ENCODE measurements at places on chromosomes 12 and 14.

DNA sequence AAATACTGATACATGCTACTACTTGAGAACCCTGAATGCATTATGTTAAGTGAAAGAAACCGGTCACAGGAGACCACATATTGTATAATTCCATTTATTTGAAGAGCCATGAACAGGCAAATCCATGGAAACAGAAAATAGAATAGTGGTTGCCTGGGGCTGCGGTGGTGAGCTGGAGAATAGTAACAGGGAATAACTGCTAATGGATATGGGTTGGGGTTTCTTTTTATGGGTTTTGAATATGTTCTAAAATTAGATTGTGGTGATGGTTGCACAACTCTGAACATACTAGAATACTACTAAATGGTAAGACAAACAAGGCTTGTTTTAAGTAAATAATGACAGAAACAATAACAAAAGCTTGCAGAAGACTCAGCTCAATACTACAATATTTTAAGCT is 293.0 kb downstream of the BTG1 start:
- no peak for DNase-seq

GRCh38 chr14:71244341-71244740 is 337.1 kb downstream of the PCNX1 start:
- no peak for DNase-seq

- DNase-seq = no peak
Measured at GRCh38 chr14:89137526-89138163, 279.4 kb downstream of the FOXN3 start.

GRCh38 chr12:4134448-4135263 is 138.9 kb upstream of the CCND2 start:
- no peak for DNase-seq

DNA sequence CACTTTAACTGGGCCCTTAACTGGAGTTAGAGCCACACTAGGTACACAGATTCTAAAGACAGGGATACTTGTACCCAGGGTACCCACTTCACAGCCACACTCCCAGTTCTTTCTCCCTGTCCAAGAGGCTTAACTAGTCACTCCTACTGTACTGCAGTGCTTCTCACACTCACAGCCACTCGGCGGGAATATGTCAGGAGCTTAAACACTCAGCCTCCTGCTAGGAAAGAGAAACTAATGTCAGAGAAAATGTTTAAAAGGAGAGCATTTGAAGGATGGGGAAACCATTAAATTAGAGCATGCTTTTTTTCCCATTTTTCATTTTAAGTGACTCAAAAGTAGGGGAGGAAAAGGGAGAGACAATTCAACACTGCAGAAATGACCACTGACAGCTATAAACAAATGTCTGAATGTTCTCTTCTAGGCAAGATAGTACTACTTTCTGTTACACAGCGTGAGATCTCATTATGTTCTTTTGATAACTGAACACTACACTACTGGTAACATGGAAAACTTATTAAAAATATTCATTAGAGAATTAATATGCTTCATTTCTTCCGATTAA is 22.9 kb upstream of the MDM1 start:
- no peak for DNase-seq

Data from stimulated activated CD4-positive, alpha-beta T cell treated with anti-CD3 and anti-CD28 coated beads, TNF-alpha, amount 100 ng/mL, for 1 hour (primary cell).